ENCODE measurements at places on chromosomes 16 and 17.

GRCh38 chr17:9971991-9972390, 66.9 kb upstream of the RCVRN start:
- no peak for DNase-seq

DNA sequence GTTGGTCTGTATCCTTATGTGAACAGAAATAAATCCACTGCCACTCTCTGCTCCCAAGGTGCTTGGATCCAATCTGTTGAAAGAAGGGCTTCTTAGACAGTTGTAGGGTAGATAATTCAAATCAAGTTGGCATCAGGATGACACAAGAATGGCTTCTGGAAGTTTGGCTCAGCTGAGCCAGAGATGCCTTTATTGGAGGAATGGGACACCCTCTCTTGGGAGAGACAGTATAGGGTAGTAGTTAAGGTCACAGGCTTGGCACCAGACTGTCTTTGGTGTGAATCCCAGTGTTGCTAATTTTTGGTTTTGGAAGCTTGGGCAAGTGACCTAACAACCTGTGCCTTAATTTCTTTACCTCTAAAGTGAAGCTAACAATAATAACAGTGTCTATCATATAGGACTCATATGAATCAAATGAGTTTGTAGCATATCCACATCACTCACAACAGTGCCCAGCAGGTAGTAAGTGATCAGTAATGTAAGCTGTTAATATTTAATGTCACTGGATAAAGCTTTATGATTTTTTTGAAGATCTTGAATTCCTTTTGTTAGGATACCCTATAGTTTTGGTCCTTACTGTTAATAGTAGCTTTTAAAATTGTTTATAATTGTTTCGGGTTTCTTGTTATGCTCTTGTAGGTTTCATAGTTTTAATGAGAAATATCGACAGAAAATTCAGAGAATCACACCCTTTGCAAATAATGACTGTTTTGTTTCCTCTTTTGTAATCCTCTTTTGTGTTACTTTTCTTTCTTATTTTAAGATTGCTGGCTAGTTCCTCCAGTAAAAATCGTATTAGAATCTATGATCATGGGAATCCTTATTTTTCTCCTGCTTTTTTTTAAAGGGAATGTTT, 19.1 kb downstream of the ZNRF1 start:
- no peak for DNase-seq

- DNase-seq, result no peak
These were observed 49.8 kb downstream of the BRD7 start for GRCh38 chr16:50318796-50319578.

DNA sequence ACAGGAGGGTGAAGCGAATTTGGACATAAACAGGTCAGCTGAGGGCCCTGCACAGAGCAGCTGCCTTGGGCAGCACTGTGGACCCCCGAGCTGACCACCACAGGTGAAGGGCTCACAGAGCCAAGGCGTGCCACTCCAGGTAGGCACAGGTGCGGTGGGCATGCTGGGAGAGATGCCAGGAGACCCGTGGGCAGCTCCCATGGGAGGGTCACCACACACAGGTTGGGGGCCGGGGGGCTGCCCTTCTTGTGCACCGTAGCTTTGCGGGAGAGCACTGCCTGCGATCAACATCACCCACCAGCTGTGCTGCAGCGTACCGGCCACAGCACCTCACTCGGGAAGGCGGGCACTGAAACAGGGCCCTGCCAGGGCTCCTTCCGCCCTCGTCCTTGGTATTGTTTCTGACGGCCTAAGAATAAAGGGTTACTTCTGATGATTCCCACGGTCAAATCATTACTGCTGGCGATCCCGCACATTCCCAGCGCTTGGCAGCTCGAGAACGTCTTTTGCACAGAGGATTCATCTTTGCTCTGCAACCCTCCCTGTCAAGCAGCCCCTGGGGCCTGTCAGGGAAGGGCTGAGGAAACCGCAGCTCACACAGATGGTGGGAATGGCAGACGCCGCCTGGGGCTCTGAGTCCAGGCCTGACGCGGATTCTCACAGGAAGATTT, 181.7 kb downstream of the BANP start:
- no peak for DNase-seq

DNA sequence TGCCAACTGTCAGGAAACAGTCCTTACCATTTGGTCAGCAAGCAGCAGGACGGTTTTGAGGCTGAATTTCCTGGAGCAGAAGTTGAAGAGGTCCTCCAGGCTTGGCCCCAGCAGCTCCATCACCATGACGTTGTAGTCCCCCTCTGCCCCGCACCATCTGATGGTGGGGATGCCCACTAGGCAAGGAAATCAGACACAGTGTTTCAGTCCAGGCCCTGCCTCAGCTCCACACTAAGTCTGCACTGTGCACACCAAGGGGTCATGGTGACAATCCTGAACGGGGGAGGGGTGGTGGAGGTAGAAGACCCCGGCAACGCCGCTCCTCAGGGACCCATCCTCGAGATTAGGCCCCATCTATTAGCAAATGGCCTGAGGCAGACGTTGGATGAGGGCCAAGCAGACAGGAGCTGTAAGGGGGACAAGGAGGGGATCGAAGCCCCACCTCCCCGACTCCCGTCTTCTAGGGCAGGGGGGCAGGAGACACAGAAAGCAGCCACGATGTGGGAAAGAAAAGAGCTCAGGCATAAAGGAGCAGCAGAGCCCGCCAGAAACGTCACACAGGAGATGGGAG, 18.0 kb downstream of the CSNK1D start:
- DNase-seq, result no peak

DNA sequence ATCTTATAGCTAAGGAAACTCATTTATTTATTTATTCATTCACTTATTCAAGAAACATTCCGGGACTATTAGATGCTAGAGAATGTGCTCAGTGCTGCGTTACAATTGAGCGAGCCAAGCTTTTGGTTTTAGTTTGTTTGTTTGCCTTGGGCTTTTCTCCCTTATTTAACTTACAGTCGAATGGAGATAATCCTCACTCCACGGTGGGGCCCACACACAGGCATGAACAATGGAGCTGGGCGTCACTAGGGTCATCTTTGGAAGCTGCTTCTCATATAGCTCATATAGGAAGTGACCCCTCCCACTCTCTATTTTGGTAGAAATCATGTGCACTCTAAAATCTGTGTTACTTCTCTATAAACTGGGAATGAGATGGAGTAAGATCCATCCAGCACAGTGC, 210.0 kb downstream of the TMEM114 start:
- no peak for DNase-seq

- no peak for DNase-seq
These were observed 1496.7 kb downstream of the CDH11 start for GRCh38 chr16:63625126-63625525.

DNA sequence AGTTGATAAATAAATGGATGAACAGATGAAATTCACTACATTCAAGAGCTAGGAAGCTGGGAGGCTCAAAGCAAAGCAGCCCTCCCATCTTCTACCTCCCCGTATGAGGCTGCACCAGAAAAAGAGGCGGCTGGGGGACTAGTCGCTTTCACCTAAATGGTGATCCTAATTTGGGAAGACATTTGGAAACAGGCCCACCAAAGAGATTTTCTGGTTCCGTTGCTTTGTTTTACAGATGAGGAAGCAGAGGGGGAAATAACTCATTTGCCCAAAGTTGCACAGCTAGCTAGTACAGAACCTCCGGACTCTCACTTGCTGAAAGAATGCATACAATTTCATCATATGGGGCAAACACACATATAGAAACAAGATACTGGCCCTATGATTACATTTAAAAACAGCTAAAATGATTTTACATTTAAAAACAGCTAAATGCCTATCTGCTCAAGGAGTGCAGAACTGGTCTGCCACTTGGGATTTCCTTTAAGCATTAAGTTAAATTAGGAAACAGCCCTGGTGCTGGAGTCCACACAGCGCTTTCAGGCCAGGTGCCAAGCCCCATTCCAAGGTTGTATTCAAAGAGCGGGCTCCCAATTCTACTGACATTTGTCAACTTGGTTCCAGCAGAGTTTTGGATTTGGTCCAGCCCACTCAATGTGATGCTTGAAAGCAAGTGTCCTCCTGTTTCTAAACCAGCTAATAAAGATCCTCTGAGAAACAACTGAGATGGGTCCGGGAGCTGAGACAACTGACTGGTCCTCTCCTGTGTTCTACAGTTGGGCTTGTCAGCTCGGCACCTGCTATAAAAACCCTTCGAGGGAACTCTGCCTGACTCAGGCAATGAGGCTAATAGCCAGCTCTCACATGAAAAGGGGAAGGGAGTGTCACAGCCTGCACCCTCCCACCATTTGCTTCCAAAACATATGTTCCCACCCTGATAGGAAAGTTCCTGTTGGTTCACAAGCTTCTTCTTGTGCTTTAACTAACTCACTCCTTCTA, 11.7 kb downstream of the ERN1 start:
- no peak for DNase-seq

- DNase-seq, result no peak
These were observed 26.8 kb upstream of the WSCD1 start for GRCh38 chr17:6043405-6043804.

DNA sequence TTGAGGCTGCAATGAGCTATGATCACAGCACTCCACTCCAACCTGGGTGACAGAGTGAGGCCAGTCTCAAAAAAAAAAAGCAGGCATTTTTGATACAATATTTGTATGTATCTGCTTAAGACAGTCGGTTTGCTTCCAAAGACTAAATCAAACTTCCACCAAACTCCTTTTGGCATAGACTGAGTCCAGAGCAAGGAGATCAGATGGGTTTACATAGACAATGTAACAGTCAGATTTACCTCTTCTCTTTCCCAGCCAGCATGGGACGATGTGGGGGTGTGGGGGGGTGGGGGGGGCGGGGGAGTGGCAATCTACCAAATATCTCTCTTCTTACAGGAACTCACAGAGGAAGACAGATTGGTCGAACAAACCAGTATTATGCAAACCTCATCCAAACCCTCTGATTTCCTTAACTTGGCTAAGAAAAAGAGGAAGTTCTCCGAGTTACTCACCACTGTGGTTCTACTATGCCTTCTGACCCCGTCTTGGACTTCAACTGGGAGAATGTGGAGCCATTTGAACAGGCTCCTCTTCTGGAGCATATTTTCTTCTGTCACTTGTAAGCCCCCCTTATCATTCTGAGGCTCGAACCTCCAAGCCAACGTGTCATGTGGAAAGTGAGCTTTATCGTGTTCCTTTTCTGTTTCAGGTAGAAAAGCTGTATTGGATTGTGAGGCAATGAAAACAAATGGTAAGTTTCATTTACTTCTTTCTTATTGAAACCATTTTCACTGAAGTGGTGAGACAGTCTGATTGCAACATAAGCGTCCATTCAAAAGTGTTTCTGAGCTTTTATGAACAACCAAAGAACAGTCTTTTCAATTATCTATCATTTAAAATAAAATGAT, at the start of gene MILR1:
Gene MILR1 (plus strand): TSS at position 451 of the 848 bp plus-strand sequence. CDS start 54 bp downstream, at position 505.
- no peak for DNase-seq

DNA sequence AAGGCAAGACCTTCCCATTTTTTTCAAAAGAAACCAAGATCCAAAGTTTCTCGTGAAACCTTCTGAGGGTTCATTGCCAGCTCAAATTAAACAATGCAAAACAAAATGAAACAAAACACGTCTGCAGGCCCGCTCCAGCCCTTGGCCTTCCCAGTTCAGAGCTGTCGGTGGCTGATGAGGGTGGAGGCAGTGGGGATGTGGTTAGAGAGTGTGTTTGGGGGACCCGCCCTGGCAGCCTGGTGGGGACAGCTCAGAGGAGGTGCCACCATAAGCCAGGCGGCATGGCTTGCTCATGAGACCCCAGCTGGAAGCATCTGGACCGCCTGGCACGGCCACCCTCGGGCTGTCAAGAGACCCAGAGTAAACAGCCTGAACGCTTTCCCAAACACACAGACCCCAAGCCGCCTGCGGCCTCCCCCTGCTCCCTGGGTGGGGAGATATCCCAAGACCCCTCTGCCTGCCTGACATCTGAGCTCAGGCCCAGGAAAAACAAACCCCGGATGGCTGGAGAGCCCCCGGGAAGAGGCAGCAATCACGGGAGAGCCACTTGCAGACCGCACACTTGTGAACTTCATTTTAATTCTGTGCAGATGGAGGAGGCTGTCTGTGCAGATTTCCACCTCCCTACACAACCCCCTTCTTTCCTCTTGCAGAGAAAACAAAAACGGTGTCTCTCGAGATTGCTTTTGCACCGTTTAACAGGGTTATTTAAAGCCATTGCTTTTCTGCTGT, 35.4 kb upstream of the LITAF start:
- DNase-seq, result no peak

- no peak for DNase-seq
These were observed 1187.6 kb upstream of the CDH8 start for GRCh38 chr16:63223851-63224250.

GRCh38 chr16:64858076-64858475, 263.8 kb downstream of the CDH11 start:
- DNase-seq, result no peak

- DNase-seq, result no peak
These were observed 81.4 kb upstream of the CRHR1 start for GRCh38 chr17:45702666-45703266.

DNA sequence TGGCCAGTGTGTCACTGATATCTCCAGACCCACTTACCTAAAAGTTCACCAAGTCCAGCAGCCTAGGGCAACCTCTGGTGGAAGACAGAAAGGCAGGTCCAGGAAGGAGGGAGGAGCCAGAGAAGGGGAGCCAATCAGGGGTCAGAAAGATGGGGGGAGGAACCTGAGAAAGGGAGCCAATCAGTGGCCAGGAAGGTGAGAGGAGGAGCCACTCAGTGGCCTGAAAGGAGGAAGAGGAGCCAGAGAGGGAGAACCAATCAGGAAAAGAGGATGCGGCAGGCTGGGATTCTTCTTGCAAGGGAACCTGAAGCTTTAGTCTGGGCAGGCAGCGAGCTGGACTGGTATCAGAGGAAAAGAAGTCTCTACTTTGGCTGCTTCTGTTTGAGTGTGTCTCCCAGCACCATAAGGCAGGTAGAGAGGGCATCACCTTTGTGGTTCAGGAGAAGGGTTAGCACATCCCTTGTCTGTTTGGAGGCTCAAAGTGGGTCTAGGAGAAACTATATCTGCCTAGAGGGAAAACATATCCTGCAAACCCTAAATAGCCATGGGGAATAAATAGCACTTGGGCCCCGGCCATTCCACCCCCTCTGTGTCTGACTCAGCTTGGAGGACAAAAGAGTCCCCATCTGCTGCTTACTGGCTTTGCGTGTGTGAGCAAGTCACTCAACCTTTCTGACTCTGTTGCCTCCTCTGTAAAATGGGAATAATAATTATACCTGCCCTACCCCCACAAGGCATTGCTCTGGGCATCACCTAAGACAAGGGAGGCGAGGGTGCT, 43.4 kb upstream of the CRHR1 start:
- no peak for DNase-seq

DNA sequence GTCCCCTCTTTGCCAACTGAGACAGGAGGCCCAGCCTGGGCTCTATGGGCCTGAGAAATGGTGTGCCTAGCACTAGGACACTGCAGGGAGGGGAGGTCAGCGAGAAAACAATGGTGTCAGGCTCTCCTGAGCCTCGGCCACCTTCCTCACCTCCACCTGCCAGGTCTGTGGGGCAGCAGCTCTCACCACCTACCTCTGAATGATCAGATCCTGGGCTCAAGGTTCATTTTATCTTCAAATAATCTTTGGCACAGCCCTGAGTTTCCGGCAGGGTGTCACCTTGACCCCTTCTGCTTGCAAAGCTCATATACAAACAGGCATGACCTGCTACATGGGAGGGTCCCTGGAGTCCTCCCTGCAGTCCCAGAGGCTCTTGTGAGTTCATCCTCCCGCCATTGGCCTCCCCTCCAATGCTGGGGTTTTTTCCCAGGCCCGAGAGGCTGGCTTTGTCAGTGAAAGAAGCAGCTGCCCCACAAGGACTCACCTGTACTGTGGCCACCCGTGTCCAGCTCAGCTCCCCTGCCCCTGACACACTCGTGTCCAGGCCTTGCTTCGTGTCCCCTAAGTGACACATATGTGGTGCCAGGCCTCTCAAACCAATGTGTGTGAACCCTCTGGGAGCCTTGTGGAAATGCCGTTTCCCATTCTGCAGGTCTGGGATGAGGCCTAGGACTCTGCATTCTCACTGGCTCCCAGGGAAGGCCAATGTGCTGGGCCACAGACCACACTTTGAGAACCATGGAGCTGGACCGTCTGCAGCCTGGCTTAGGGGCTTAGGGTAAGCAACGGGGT, 176.8 kb upstream of the CIBAR2 start:
- no peak for DNase-seq

Data from kidney epithelial cell (primary cell).